Dermis microvascular lymphatic vessel endothelial cell (primary cell): ENCODE measurements at places on chromosomes 7 and 10. TPM values are rescaled to one million over a fixed set of nuclear protein-coding genes. Genes with fewer than 3 reads are reported as not detected.

JCAD gene
- 50.6 and 69.3 TPM in 2 replicates for total RNA-seq

SGMS1 gene
- 50.8 and 69.2 TPM in 2 replicates for total RNA-seq

FOXI2 gene
- total RNA-seq = not detected in 2 replicates

DYNC1I1 gene
- total RNA-seq = 11.4 and 14.0 TPM in 2 replicates

GPR15LG gene
- not detected in 2 replicates for total RNA-seq

HBP1 gene
- total RNA-seq = 152 and 210 TPM in 2 replicates

GTF2IRD1 gene
- total RNA-seq = 4.1 and 6.8 TPM in 2 replicates
